Neural cell (in vitro differentiated cells): ENCODE measurements at places on chromosomes 2 and 18. TPM values are rescaled to one million over a fixed set of nuclear protein-coding genes. Genes with fewer than 3 reads are reported as not detected.

The CFAP210 gene
- 0.20 and 1.7 TPM in 2 replicates for polyA plus RNA-seq

The ALK gene
- 7.1 and 10.1 TPM in 2 replicates for polyA plus RNA-seq

The ERBB4 gene
- polyA plus RNA-seq, result 0.69 and 0.88 TPM in 2 replicates

The EMILIN1 gene
- polyA plus RNA-seq, result 1.3 and 2.2 TPM in 2 replicates

The C2orf92 gene
- 10.7 and 13.3 TPM in 2 replicates for polyA plus RNA-seq

The SATB2 gene
- 0.21 TPM in 1 of 2 replicates, not detected in the other for polyA plus RNA-seq

The ATP5F1A gene
- 1,932 and 1,949 TPM in 2 replicates for polyA plus RNA-seq

The MOGAT1 gene
- not detected in 2 replicates for polyA plus RNA-seq

The PNKD gene
- 52.1 and 59.7 TPM in 2 replicates for polyA plus RNA-seq

The MTCL1 gene
- 20.8 and 23.1 TPM in 2 replicates for polyA plus RNA-seq

The RBKS gene
- 4.0 and 5.4 TPM in 2 replicates for polyA plus RNA-seq

The EPB41L3 gene
- 19.0 and 19.6 TPM in 2 replicates for polyA plus RNA-seq

The COL3A1 gene
- polyA plus RNA-seq, result 1.3 and 1.8 TPM in 2 replicates

The HOXD1 gene
- polyA plus RNA-seq, result not detected in 2 replicates

The PLCD4 gene
- 4.9 and 9.3 TPM in 2 replicates for polyA plus RNA-seq

The C18orf32 gene
- polyA plus RNA-seq, result 573 and 594 TPM in 2 replicates

The TMEM169 gene
- 28.8 and 29.6 TPM in 2 replicates for polyA plus RNA-seq

The L3MBTL4 gene
- 0.16 and 0.90 TPM in 2 replicates for polyA plus RNA-seq

The SLC23A3 gene
- 0.12 and 0.28 TPM in 2 replicates for polyA plus RNA-seq

The LOXL3 gene
- 17.1 and 20.1 TPM in 2 replicates for polyA plus RNA-seq

The VIT gene
- not detected in 2 replicates for polyA plus RNA-seq

The CDK15 gene
- 0.06 and 0.09 TPM in 2 replicates for polyA plus RNA-seq

The TMEM247 gene
- polyA plus RNA-seq, result not detected in 2 replicates

The CWC22 gene
- polyA plus RNA-seq, result 13.2 and 16.0 TPM in 2 replicates

The FSIP2 gene
- 11.0 and 12.2 TPM in 2 replicates for polyA plus RNA-seq

The HS6ST1 gene
- polyA plus RNA-seq, result 44.1 and 46.2 TPM in 2 replicates

The MYO1B gene
- 67.0 and 72.2 TPM in 2 replicates for polyA plus RNA-seq

The RESP18 gene
- polyA plus RNA-seq, result not detected in 2 replicates

The SULT1C4 gene
- not detected in 2 replicates for polyA plus RNA-seq
